ENCODE measurements at places on chromosomes 6 and 20.

- DNase-seq: no peak
These were observed 12.1 kb upstream of the PFDN4 start for GRCh38 chr20:54195483-54196472.

- no peak for DNase-seq
These were observed 22.7 kb upstream of the HLA-DQA1 start for GRCh38 chr6:32614366-32615081.

DNA sequence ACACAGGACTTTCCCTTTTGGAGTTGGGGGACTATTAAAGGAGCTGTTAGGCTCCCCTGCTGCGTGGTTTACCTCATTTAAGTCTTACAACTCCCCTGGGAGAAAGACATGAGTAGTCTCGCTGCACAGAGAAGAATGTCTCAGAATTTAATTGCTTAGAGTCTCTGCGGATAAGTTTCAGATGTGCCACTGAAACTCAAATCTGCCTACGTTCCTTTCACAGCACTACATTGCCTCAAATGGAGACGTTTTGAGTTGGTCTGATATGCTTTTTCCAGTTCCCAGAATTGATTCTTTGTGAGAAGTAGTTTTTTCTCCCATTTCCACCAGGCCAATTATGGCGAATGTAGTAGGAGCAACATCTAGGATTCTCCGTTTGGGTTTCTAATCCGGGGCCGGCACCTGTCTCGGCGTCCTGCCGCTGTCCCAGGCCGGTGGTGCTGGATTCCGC, 532 bp upstream of the SLC35F1 start:
- no peak for DNase-seq

- no peak for DNase-seq
These were observed 32.7 kb downstream of the CENPW start for GRCh38 chr6:126372626-126373025.

- no peak for DNase-seq
These were observed 34.2 kb downstream of the CLVS2 start for GRCh38 chr6:123030282-123030681.
